ENCODE measurements at places on chromosomes 7 and 10. TPM values are rescaled to one million over a fixed set of nuclear protein-coding genes. Genes with fewer than 3 reads are reported as not detected.

DNA sequence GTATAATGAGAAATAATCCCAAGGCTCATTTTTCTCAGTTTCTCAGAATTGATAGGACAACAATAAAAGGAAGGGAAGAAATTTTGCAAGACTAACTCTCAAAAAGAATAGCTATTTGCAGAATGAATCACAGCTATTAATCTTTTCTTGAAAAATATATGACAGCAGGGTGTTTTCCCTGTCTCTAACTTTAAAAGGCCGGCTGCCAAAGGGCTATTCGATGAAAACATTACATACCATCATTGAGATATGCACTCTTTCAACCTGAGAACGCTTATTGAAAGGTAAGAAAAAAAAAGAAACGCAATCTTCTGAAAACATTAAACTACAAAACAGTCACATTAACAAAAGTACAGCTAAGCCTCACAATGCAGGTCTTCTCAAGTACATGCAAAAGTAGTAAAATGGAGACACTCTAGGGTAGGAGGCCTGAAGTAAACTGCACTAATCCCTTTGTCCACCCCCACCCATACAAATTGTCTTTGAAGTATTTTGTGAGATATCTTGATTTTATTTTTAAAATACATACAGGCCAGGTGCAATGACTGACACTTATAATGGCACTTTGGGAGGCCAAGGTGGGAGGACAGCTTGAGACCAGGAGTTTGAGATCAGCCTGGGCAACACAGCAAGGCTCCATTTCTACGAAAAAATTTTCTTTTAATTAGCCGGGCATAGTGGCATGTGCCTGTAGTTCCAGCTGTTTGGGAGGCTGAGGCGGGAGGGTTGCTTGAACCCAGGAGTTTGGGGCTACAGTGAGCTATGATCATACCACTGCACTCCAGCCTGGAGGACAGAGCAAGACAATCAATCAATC lies 83.0 kb downstream of the PARD3 start:
- no peak overlapping the region for H3K27ac ChIP-seq
- H3K36me3 ChIP-seq: no peaks in the 10 kb centered on the region
- no peaks in the 10 kb centered on the region for H3K27me3 ChIP-seq
- no peak for DNase-seq
- no peak overlapping the region for H3K4me3 ChIP-seq

ASB10 gene
- not detected for total RNA-seq

ADIRF gene
- total RNA-seq: 41.5 TPM

COMMD3 gene
- total RNA-seq: 45.7 TPM

MAT1A gene
- total RNA-seq: 1.8 TPM

Data from colonic mucosa (tissue), 4 donors.